ENCODE measurements at places on chromosomes 6 and 20. TPM values are rescaled to one million over a fixed set of nuclear protein-coding genes. Genes with fewer than 3 reads are reported as not detected.

The MACROD2 gene
- polyA plus RNA-seq: 7.9 TPM

DNA sequence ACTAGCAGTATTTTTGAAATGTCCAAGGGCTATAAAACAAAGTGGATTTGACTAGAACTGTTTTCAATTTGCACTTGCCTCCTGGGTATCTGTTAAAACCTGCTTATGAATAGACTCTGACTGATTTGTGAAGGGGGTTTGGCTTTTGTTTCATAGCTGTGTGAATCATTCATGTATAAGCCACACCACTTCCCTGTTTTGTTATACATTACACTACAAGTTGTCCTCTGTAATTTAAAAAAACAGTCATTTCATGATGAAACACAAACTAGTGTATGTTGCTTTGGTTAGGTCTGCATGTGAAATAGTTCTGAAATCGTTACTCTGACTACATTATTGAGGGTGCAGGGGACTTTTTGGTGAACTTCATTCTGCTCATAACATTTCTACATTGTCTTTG lies 121.7 kb downstream of the NKAIN2 start:
- DNase-seq: no peak

DNA sequence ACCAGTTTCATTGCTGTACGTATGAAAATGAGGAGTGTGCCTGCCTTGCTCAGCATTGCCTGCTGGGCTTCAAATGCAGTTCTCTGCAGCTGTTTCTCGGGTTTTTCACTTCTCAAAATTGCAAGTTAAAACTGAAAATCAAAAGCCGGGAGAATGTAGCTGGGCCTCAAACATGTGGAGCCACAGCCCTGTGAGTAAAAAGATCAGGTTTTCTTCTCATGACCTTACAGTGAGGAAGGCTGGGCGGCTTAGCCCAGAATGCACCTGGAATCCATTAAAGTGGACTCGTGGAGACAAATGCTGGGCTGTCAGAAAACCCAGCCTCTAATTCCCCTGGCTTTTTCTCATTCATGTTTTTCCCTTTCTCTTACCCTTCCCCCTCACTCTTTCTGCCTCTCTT lies 34.4 kb downstream of the DSE start:
- no peak for DNase-seq

DNA sequence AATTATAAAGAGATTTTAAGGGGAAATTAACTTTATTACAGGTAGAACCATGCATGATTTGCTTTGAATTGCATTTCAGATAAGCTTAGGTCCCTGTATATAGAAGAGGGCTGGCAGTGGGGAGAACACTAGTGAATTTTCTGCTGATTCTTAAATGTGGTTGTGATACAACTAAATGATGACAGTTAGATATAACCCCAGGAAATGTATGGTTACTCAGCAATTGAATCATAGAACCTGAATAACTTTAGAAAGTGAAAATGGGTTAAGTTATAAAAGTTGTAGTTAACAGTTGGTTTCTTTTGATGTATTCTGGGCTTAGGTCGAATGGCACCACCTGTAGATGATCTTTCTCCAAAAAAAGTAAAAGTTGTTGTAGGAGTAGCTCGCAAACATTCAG lies 70.1 kb downstream of the PHF3 start:
- no peak for DNase-seq

GRCh38 chr20:2663887-2664719 lies at the start of gene IDH3B:
TSS of gene IDH3B (minus strand) at chr20:2664216. CDS start at chr20:2664188, 28 bp downstream.
- peak; percentile 88 for DNase-seq

DNA sequence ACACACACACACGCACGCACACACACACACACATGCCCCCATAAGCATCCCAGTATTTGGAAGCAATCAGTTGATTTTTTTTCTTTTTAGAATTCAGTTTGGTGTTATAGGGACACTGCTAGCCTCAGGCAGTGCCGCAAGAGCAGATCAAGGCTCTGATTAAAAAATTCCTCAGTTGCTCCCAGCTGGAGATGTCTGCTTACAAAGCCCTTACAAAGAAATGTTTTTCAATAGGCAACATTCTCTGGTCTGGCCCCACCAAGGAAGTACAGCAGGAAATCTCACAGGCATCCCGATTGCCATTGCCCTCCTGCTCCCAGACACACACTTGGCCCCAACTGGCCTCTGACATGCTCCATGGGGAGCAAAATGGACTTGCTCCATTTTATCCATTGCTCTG lies 22.9 kb upstream of the CD83 start:
- no peak for DNase-seq

DNA sequence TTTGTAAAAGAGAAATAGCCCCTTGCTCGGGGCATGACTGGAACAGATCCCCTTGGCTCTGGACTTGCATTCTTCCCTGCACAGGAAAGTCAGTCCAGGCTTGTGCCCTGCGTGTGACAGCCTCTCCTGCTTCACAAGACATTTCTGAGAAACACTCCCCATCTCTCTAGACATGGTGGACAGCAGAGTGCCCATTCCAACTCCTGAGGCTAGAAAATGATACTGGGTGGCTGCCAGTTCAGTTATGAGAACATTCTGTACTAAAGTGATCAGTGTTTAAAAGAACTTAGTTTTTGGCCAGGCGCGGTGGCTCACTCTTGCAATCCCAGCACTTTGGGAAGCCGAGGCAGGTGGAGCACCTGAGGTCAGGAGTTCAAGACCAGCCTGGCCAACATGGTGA lies 41.3 kb downstream of the TGM3 start:
- no peak for DNase-seq
